Dermis microvascular lymphatic vessel endothelial cell (primary cell): ENCODE measurements at places on chromosomes 11 and 22. TPM values are rescaled to one million over a fixed set of nuclear protein-coding genes. Genes with fewer than 3 reads are reported as not detected.

- no peak for DNase-seq
Observed at GRCh38 chr22:39444937-39445465, 11.8 kb upstream of the MGAT3 start.

GRCh38 chr11:9802291-9802861 is 138.5 kb downstream of the SWAP70 start:
- DNase-seq, result no peak

DNA sequence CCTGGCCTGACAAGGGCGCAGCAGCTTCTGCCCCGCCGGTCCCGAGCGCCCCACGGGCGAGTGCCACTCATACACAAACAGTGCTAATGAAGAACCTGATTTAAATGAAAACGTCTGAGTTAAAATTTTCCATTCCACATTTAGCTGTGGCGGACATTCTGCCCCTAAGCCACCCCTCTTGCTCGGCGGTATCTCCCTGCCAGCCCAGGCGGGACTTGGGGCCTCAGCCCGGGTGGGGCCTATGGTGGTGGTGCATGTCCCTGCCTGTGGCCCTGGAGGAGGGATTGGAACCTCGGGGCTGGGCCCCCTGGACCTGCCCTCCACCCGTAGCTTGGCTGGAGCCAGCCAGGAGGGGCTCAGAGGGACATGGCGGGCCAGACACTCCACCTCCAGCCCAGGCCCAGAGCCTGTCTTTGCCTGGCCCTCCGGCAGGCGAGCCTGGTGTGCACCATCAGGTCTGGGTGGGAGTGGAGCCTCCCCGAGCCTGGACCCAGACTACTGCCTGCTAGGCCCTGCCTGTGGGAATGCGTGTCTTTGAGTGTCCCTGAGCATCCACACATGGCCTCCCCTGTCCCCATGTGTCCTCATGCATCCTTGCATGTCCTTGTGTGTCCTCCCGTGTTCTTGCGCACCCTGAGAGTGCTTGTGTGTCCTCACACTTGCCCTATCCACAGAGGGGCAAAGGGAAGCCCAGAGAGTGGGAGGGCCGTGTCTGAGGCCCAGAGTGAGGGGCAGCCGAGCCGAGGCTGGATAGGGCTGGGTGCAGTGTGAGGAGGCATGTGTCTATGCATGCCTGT is 4.4 kb downstream of the ZDHHC8 start:
- DNase-seq, result no peak

DNA sequence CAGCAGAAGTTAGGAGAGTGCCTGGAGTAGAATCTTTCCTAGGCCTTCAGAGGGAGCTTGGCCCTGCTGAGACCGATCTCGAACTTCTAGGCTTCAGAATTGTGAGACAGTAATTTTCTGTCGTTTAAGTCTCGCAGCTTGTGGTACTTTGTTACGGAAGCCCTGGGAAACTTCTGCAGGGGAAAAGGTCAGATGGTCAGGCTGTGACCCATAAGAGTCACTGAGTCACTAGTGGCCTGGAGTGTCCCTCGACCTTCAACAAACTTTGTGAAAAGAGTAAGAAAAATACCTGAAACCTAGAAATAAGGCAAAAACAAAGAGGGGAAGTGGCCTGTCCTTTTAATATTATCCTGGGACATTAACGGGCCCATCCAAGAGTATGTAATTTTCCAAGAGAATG is 34.6 kb downstream of the CSNK2A3 start:
- DNase-seq, result no peak

The KCNQ1OT1 gene
- 0.51 and 0.76 TPM in 2 replicates for total RNA-seq

GRCh38 chr11:127629200-127629599 is 628.6 kb upstream of the KIRREL3 start:
- DNase-seq, result no peak

The THY1 gene
- total RNA-seq, result 3.8 and 10.1 TPM in 2 replicates

DNA sequence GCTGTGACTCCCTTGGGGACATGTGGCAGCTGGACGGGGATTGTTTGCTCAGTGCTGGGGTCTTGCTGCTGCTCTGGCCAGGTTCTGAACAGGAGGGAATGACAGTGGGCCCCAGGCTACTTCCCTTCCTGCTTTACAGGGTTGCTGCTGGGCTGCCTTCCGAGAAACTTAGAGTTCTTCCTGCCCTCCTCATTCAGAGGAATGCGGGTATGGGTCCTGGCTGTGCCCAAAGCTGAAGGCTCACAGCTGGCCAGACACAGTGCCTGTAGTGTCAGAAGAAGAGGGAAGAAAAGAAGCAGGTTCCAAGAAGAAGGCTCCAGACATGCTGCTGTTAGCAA is 108.3 kb upstream of the PARVA start:
- DNase-seq, result peak; percentile 57

DNA sequence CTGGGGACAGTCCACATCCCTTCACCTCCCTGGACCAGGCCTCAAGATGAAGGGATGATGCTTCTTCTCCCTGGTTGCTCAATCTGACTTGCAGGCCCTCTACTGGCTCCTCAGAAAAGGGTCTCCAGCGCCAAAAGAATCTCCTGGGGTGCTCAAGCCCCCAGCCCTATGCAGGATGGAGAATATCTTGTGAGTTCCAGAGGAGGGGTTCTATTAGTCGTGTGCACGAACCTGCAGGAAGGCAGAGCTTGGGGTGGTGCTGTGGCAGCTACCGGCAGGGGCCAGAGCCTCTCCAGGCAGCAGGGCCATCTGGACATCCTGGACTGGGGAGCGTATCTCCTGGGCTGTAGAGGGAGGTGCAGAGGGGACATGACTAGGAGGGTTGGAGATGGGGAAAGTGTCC is 1339.5 kb downstream of the BRD1 start:
- no peak for DNase-seq

The FBLN1 gene
- total RNA-seq, result 0.26 and 1.0 TPM in 2 replicates

DNA sequence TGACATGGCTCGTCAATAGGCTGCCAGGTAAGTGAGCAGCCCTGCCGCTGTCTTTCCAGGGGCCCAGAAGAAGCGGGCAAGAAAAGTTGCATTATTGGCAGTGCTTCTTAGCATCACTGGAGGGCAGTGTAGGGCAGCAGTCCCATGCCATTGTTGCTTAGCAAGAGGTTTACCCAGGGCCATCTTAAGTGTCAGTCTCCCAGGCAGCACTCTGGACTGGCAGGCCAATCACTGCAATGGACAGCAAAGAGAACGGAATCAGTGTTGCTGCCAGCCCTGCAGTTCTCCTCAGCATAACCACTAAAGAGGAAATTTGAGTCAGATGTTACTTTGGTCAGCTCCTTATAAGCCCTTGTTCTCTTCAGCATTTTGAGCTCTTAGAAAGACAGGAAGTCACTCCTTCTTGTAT is 13.4 kb upstream of the GRK2 start:
- peak; percentile 59 for DNase-seq

DNA sequence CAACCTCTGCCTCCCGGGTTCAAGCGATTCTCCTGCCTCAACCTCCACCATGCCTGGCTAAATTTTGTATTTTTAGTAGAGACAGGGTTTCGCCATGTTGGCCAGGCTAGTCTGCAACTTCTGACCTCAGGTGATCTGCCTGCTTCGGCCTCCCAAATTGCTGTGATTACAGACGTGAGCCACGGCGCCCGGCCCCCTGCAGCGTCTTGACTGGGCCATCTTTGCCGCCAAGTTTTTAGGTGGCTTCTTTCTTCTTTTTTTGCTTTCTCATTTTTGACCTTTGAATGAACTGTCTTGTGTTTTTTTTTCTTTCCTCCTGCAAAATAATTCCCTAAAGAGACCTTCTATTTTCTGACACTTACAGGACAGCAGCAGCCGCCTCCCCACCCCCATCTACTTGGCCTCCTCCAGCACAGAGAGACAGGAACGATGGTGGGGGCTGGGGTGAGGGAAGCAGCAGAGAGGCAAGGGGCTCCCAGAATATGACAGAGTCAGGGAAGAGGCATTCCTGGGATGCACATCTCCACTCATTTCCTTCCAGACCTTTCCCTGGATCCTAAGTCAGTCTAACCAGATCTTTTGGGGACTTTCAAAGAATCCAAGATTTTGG is 92.6 kb upstream of the ALX4 start:
- no peak for DNase-seq
